ENCODE measurements at places on chromosomes 12 and 14.

DNA sequence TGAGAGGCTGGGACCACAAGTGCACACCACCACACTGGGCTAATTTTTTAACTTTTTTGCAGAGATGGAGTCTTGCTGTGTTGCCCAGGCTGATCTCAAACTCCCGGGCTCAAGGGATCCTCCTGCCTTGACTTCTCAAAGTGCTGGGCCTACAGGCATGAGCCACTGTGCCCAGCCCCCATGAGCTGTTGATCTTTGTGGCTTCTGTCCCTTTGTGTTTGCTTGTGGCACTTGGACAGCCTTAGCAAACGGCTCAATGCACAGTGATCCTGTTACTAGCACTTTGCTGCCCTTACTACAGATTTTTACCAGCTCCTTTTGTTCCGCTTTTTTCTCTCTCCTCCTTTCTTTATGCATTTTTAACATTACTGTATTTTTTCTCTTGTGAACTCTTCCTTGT, 25.3 kb upstream of the EVL start:
- no peak for DNase-seq

DNA sequence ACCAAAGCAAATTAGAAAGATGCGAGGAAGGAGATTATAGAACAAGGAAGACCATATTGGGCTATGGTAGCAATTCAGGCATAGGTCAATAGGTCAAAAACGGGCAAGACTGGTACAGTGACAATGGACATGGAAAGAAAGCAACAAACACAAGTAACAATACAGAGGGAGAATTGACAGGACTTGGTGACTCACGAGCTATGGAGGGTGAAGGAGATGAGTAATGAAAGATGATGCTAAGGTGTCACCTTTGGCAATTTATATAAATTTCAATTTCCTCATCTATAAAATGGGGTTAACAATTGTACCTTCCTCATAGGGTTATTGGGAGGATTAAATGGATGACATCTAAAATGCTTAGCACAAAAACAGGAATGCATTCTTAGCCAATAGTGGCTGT, 15.1 kb upstream of the DUSP16 start:
- no peak for DNase-seq

DNA sequence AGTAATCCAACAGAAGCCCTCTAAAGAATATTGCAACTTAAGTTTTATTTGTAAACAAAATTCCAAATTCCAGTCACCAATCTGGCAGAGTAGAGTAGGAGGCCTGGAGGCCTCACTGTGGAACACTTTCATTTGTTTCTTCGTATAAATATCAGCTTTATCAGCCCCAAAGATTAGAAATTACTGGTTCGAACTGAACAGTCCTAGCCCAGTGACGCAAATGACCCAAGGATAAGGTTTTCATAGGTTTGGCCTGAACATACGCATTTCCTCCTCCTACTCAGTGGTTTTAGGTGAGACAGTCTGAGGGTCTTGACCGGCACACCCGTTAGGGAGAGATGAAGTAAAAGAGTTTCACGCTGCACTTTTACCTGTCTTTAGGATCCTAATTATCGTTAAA, 1.7 kb downstream of the CDC42BPB start:
- no peak for DNase-seq

DNA sequence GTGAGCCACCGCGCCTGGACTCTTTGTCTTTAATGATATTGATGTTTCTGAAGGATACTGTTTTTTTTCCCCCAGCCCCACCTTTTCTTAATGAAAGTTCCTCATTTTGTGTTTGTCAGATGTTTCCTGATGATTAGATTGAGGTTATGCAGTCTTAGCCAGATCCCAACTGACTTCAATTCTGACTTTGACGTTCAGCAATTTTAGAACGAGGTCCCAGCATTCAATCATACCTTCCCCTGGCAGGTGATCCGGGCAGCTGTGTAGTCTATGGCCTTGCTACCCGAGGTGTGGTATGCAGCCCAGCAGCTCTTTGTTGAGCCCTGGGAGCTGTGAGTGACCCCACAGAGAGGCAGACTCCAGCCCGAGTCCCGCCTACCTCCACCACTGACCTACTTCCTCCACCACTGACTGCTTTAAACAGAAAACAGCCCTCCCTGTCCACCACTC, 82.7 kb downstream of the LGMN start:
- no peak for DNase-seq

DNA sequence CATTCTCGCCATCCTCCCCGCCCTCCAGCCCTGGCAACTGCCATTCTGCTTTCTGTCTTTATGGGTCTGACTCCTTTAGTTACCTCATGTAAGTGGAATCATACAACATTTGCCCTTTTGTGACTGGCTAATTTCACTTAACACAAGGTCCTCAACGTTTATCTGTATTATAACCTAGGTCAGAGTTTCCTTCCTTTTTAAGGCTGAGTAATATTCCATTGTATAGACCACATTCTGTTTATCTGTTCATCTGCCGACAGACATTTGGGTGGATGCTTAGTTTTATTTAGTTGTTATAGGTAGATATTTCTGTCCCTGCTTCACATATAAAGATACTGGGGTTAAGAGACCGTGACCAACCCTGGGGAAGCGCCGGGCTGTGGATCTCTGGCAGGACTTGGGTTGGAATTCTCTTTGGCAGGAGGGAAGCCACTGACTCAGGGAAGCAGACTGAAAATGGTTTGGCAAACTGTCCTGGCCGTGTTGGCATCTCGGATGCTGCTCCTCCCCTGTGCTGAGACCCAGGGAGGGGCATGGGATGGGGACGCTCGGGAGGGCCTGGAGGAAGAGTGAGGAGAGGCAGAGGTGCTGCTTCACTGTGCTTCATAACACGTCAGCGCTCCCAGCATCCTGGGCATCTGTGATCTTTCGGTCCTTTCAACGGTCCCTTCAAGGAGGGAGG, 38.9 kb downstream of the TEAD4 start:
- DNase-seq: no peak

DNA sequence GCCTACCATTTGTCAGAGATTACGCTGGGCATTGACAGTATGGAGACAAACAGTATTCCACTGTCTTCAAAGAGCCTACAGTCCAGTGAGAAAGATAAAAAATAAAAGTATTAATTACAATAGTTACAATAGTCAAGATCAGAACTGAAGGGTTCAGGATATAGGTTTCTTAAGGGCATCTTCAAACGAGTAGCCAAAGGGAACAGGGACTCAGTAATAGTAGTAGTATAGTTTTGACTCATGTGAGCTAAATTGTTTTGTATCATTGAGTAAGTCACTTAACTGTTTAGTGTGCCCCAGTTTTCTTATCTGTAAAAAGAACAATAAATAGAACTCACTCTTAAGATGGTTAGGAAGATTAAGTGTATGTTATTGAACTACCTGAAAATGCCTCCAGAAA, 123.6 kb downstream of the METTL25 start:
- DNase-seq: no peak

- DNase-seq: no peak
Measured at GRCh38 chr12:49019443-49020324, 1.1 kb upstream of the PRKAG1 start.
